ENCODE measurements at places on chromosomes 6 and 20.

GRCh38 chr6:33828764-33829731, 25.2 kb upstream of the MLN start:
- no peak for DNase-seq

GRCh38 chr20:20188647-20189046, 136.3 kb downstream of the CFAP61 start:
- no peak for DNase-seq

GRCh38 chr6:165744555-165745228, 81.7 kb upstream of the PDE10A start:
- DNase-seq: no peak

DNA sequence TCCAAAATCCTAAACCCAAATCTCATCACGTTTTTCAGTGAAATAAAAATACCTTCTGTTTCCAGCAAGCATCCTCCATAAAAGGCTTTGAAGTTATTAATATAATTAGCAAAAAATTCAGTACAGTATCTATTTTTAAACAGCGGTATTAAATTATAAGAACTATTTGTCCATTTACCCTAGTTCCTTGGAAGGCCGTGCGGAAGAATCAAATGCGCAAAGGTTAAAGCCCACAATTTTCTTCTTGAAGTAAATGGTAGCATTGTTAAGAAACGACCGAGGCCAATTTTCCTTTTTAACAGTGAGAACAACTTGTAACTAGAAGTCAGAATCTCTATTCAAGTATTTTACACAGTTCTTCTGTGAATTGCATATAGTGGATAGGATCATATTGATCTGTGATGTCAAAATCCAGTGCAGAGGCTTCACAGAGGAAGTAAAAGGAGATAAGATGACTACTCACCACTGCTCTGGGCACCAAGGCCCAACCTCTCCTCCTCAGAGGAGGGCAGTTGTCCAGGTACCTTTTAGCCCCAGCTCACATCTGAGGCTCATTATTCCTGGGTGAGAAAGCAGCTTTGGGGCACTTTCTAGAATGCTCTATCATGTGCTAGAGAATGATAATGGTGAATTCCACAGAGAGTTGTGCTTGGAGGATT, 36.3 kb downstream of the TNFAIP3 start:
- no peak for DNase-seq

DNA sequence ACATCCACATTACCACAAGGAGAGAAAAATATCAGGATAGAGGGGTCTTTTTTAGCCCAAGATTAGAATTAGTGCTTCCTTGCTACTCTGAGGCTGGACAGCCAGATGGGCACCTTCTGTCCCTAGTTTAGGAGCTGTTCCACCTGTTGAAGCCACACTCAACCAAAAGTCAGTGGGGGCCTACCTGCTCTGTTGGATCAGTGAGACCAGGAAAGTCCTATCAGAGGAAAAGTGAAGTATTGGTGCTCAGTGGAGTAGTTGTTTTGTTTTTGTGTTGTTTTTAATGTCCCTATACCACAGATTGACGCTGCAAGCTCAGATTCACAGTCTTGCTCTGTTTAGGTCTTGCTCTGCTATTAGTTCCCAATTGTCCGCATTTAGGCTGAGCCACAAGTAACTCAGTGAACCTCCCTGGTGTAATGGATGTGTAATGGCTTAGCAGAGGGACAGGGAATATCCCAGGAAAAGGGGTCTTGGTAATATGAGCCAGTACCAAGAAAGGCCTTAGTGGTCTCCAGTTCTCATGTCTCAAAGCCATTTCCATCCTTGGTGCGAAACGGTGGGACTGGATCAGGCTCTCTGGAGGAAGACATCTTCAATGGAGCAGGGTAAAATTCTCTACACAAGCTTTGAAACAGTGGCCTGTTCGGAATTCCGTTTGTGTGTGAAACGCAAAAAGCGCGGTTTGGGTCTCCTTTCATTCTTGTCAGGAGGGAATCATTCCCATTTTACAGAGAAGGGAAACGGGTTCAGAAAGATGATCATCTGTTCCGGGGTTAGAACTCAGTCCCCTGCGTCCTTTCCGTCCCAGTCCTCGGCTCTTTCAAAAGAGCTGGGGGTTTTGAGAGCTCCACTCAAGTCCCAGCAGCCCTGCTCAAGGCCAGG, 631 bp upstream of the PABPC1L start:
- DNase-seq: no peak

DNA sequence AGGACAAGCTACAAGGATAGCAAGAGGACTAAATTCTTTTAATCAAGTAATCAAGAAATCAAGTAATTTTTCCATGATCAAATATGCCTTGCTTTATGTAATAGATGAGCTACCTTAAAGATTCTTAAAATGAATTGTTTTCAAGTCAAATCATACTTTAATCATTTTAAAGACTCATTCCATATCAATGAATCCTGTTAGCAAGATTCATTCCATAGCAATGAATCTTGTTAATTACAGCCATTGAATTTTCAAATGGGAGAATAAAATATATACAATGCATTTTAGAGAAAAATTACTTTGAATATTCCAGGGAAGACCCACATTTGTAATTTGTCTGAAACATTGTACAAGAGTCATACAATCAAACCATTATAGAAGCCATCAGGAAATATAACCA, 145.7 kb downstream of the RFX6 start:
- no peak for DNase-seq
